ENCODE measurements at places on chromosomes 7 and 10.

GRCh38 chr10:7666253-7667023 is at the start of gene ITIH5:
Gene ITIH5 (minus strand): TSS chr10:7666966. CDS start chr10:7666892, 74 bp downstream.
- DNase-seq = no peak

- no peak for DNase-seq
Observed at GRCh38 chr7:6614953-6615722, at the start of gene ZNF853. Gene ZNF853 (plus strand): TSS chr7:6615610. CDS start chr7:6616175, 565 bp downstream.

DNA sequence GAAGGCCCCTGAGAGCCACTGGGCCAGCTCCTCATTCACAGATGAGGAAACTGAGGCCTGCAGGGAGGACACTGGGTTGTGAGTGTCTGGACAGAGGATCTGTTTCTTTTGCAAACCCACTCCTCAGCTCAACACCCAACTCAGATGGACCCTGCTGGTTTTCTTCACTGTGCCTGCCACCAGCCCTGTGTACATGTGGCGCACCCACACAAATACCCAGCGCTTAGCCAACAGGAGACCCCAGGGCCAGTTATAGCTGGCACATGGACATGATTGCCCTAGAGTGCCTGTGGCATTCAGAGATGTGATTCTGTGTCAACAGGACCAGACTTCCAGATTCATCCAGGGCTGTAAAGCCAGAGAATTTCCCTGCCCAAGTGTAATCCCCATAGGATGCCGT is 12.4 kb downstream of the PODXL start:
- no peak for DNase-seq

- DNase-seq = no peak
Observed at GRCh38 chr7:22252936-22253536, 103.9 kb downstream of the RAPGEF5 start.

DNA sequence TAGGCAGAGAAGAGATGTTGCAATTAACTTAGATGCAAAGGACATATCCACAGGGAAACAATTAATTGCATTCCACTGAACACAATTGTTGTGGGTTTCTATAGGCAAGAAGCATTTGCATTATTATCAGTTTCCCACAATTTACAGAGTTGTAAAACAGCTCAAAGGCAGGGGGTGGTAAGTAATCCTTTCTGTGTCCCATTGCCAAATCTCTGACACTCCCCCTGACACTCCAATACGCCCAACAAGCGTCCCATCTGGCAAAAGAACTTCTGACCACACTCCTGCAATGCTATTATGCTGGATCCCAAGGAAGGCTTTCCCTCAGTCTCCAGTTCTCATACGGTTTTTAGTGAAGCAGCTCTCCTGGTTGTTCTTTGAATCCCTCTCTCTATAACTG is 179.8 kb downstream of the CXCL12 start:
- DNase-seq = no peak

GRCh38 chr10:7085913-7086589 is 324.8 kb downstream of the SFMBT2 start:
- no peak for DNase-seq

GRCh38 chr10:11610826-11611247 is 613 bp downstream of the USP6NL start:
- no peak for DNase-seq

DNA sequence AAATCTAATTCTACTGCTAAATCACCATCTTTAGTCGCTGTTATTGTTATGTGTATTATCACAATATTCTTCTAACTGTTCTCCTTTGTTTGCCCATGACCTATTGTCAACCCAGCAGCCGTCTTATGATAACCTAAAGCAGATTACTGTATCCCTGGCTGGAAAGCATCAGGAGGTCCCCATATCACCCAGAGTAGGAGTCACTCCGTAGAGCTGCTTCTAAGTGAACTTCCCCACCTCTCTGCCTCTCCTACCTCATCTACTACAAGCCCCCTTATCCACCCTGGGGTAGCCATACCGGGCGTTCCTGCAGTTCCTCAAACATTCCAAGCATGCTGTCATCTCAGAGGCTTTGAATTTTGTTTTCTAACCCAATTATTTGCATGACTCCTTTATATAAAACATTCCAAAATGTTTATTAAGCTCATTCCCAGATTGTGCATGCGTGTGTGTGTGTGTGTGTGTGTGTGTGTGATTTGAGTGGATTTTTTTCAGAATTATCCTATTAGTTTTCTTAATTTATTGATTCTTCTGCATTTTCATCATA is 39.7 kb downstream of the POU6F2 start:
- DNase-seq = no peak

DNA sequence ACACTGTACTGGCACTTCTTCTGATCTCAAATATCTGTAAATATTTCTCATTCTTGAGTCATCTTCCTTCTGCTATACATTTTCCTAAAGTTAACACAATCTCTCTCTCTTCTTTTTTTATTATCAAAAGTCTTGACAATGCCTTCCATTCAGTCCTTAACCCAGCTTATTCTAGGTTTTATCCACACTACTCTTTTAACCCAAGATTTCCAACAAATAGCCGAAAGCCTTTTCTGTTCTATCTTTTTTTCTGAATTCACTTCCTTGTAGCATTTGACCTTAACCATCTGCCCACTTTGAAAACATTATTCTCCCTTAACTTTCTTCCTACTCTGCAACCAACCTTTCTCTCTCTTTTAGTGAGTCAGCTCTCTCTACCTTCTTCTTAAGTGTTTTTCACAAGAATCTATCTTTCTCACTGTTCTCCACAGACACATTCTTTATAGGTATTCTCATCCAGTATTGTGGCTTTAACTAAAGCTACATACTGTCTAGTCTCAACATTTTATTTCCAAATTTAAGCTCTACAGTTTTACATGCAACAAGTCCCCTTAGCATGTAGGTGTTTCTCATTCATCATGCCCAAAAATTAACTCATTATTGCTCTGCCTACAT is 915.6 kb downstream of the KCNMA1 start:
- DNase-seq = no peak

GRCh38 chr7:134695321-134695860 is 48.7 kb downstream of the BPGM start:
- DNase-seq = no peak

GRCh38 chr10:62851442-62851841 is 35.3 kb upstream of the EGR2 start:
- no peak for DNase-seq

DNA sequence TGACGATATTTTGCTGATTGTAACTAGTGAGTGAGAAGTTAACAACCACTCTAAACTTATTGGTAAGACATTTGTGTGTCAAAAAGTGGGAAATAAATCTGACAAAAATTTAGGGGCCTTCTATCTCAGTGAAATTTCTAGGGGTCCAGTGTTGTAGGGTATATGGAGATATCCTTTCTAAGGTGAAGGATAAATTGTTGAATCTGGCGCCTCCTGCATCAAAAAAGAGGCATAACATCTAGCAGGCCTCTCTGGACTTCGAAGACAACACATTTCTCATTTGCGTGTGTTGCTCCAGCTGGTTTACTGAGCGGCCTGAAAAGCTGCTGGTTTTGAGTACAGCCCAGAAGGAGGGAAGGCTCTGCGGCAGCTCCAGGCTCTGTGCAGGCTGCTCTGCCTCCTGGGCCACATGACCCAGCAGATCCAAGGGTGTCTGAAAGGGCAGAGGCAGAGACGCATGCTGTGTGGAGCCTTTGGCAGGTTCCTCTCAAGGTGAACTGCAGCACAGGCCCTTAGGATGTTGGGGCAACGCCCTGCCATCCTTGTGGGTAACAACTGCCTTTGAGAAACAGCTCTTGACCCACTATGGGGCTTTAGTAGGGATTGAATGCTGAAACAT is 72.4 kb downstream of the LMBR1 start:
- no peak for DNase-seq

DNA sequence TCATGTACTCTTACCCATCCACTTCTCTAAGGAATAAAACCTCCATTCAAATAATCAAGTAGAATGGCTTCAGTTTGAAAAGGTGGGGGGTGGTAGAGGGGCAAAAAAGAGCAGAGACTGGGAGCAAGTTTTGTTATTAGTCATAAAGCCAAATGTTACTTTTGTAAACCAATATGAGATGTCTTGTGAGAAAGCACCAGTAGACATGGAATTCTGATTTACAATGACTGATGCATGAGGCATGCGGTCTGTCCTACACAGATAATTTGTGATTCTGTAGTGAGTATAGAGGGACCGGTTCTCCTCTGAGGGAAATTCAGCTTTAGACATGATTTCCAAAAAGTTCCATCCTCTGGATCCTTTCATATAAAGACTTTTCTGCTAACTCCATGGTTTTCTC is 12.9 kb upstream of the ABCA13 start:
- DNase-seq = no peak

GRCh38 chr7:34755008-34755407 is 97.0 kb downstream of the NPSR1 start:
- DNase-seq = no peak

DNA sequence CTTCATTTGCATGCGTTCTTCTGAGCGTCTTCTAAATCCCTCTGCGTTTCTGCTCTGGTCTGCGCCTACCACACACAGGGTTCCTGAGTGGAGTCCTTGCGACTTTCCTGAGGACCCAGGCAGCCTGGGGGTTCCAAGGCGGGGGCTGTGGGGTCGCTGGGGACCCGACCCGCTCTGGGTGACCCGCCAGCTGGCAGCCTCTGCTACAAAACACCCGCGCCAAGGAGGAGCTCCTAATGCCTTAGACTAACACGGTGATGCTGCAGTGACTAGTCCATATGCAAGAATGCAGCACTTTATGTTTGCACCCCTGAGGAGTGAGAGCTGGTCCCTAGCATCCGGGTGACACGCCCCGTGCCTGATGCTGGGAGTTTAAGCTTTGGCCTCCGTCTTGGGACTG is 367.0 kb upstream of the POM121L12 start:
- no peak for DNase-seq

- no peak for DNase-seq
Observed at GRCh38 chr10:25820874-25821273, 113.2 kb upstream of the MYO3A start.

DNA sequence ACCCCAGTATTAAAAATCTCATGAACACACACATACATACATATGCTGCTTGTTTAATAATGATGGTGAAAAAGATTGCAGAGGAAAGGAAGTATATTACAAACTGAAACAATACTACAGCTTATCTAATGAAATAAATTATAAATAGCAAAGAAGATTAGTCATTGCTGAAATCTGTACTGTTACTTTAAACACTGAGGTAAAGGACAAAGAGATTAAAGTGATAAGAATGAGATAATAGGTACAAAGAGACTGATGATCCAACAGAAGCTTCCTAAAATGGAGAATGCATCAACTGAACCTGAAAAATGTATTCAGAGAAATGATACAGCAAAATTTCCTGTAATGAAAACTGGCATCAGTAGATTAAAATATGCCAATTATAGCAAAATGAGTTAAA is 91.5 kb upstream of the KCND2 start:
- DNase-seq = no peak

DNA sequence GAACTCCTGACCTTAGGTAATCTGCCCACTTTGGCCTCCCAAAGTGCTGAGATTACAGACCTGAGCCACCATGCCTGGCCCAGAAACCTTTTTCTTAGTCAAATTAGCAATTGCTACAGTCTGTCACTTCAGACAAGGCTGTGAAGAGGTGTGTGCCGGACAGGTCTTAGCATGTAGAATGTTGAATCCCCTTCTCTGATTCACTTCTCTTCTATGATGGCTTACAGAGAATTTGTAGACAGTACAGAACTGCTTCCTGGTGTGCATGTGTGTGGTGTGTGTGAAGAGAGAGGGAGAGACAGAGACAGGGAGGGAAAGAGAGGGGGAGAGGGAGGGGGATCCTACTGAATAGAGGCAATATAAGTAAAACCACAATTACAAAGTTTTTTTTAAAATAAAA is 150.4 kb downstream of the PARD3 start:
- DNase-seq = no peak

DNA sequence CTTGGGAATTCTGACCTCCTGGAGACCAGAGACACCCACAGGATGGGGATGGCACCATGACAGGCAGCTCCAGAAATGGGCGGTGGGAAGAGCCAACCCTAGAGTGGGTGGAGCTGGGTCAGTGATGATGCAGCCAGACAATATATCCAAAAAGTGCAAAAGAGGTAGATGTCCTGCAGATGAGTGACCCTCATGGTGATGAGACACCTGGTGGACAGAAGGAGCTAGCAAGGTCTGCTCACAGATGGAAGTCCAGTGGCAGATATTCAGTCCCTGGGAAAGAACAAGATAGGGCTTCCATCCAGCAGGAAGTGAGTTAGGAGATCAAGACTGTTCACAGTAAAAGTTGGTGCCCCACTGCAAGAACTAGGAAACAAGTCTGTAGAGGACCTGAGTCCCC is 19.2 kb upstream of the GRB10 start:
- no peak for DNase-seq

Measured in stimulated activated CD4-positive, alpha-beta T cell treated with anti-CD3 and anti-CD28 coated beads, Interleukin-12 subunit alpha, Interleukin-12 subunit beta, amount 100 ng/mL, for 24 hours (primary cell).